ENCODE measurements at places on chromosomes 12 and 14. TPM values are rescaled to one million over a fixed set of nuclear protein-coding genes. Genes with fewer than 3 reads are reported as not detected.

Gene FMNL3
- 2.2 TPM for total RNA-seq

Gene SLC25A47
- total RNA-seq, result not detected

Gene KRT2
- total RNA-seq, result 0.28 TPM

Gene DEPDC4
- total RNA-seq, result 3.1 TPM

Gene TMEM30B
- 24.6 TPM for total RNA-seq

Gene RTRAF
- 86.0 TPM for total RNA-seq

Gene TRPV4
- 5.1 TPM for total RNA-seq

Gene PZP
- not detected for total RNA-seq

Gene KRT78
- total RNA-seq, result 2.2 TPM

Gene PLEKHG7
- total RNA-seq, result not detected

Gene OR4K5
- total RNA-seq, result not detected

Gene SLC24A4
- under 0.01 TPM for total RNA-seq

Data from airway epithelial cell (primary cell).